Dermis blood vessel endothelial cell (primary cell): ENCODE measurements at places on chromosomes 2 and 18.

DNA sequence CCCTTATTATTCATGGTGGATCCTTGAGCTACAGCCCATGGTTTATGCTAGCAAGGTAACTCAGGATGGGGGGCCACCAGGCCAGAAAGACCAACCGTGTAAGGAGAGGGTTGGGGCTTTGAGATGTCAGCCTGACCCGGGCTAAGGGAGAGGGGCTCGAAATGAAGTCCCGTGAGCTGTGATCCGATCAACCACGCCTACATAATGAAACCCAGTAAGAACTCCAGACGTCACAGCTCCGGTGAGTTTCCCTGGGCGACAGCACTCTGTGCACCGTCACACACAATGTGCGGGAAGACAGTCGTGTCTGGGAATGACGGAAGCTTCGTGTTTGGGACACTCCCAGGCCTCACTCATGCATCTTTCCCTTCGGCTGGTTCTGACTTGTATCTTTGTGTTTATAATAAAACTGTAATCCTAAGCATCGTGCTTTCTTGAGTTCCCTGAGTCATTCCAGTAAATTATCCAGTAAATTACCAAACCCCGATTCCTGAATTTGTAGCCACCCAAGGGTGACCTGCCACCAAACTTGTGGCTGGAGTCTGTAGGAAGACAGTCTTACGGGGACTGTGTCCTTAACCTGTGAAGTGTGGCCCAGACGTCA lies 44.2 kb downstream of the CYP27C1 start:
- no peak for DNase-seq

DNA sequence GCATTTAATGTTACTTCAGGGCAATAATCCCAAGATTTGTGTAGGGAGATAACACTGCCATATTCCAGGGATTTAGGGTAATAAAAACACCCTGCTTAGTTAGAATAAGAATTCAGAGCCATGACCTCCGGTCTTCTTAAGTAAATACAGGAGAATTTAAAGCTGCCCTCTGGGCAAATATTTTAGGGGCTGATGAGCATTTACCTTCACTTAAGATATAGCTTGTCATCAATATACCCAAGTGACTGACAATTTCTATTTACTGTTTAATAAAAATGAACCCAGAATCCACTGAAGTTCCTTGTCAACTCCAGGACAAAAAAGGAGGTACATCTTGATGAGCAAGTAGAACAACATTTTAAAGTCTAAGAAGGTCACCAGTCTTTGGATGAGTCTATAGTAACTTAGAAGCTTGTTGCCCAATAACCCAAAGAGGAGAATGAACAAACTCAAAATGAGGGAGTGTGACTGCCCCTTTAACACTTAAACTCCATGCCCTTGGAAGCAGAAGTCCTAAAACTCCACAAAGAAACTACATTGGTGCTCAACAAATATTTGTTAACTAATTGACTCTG lies 24.3 kb upstream of the IKZF2 start:
- DNase-seq, result no peak

- DNase-seq, result no peak
Observed at GRCh38 chr2:180130403-180130802, 123.3 kb upstream of the CWC22 start.

- DNase-seq, result no peak
Observed at GRCh38 chr2:28496781-28497180, 921 bp downstream of the PLB1 start.

- no peak for DNase-seq
Observed at GRCh38 chr2:88563129-88563528, 64.1 kb downstream of the EIF2AK3 start.

DNA sequence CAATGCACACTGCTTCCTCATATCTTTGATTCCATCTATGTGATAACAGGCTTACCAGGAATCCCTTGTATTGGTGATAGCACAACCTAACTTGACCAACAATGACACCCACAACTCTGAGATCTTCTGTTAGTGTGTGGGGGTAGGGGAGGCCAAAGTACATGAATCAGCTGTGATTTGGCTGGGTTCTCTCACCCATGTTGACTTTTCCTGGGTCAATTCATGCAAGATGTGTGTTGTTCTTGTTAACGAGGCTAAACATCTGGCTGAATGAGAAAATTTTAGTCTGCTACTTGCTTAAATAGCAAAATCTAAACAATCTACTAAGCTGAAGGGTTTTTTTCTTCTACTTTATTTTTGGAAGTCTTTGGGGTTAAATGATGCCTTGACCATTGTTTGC lies 341.2 kb upstream of the SLC14A2 start:
- DNase-seq, result no peak

DNA sequence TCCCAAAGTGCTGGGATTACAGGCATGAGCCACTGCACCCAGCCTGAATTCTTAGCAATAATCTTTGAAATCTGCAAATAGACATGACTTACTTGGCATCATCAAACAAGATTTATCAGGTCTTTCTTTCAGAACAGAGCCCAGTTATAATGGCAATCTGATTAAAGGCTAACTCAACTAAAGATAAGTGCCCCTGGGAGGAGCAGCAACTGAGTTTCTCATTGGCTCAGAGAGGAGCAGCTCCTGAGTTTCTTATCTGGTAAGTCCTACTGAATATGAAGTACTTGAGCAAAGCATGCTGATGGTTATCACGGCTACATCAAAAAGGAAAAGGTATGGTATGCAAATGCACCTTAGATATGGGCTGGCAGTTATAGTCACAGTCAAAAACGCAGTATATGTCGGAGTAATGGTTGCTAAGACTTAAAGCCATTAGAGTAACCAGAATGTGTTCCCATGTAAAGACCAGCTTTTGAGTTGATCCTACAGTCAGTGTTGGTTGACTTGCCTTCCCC lies 15.0 kb upstream of the AP1S3 start:
- no peak for DNase-seq

GRCh38 chr2:98985905-98986666 lies 50.1 kb upstream of the CRACDL start:
- DNase-seq, result peak; percentile 50

GRCh38 chr2:114281188-114281587 lies 161.3 kb upstream of the DPP10 start:
- no peak for DNase-seq

- DNase-seq, result no peak
Observed at GRCh38 chr2:45436456-45436855, 174.6 kb downstream of the SRBD1 start.

DNA sequence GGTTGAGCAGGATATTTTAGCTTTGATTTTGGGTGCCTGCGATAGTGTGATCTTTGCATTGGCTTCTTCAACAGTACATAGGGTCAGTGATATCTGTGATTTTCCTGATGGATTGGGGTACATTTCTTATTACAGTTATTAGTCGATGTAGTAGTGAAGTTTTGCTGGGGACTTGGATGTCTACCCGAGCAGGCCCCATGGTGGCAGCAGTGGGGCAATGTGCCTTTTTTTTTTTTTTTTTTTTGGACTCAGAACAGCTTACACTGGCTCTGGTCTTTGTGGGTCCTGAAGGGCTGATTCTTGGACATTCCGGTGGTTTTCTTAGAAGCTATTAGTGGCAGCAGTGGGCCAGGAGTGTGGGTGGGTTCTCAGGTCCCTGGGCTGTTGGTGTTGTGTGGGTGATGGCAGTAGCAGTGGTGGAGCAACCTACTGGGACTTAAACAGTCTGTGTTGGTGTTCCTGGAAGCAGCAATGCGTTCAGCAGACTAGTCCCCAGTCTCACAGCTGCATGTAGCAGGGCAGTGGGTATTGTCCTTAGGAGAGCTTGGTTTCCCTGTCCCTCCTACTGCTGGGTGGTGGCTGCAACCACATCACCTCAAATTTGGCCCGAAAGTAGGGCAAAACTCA lies 53.7 kb upstream of the SLC4A10 start:
- peak; percentile 5 for DNase-seq

DNA sequence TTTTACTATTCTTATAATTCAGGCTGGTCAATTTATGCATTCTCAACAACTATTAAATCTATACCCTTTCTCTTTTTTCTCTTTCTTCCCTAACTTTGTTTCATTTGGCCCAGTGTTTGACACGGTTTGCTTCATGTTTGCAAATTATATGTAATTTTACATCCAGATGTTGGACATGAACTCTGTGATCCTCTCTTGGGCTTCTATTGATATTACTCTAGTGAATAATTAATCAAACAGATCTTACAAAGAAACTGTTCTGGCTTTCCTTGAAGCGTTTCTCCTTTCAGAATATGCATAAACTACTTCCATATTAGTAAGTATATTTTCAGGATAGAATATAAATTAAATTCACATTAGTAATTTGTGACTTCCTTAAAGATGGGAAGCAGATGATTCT lies 225.1 kb upstream of the TMEFF2 start:
- no peak for DNase-seq

- DNase-seq, result no peak
Observed at GRCh38 chr2:1647417-1648240, 96.7 kb downstream of the PXDN start.

GRCh38 chr2:40435426-40436092 lies 16.3 kb downstream of the SLC8A1 start:
- DNase-seq, result no peak

DNA sequence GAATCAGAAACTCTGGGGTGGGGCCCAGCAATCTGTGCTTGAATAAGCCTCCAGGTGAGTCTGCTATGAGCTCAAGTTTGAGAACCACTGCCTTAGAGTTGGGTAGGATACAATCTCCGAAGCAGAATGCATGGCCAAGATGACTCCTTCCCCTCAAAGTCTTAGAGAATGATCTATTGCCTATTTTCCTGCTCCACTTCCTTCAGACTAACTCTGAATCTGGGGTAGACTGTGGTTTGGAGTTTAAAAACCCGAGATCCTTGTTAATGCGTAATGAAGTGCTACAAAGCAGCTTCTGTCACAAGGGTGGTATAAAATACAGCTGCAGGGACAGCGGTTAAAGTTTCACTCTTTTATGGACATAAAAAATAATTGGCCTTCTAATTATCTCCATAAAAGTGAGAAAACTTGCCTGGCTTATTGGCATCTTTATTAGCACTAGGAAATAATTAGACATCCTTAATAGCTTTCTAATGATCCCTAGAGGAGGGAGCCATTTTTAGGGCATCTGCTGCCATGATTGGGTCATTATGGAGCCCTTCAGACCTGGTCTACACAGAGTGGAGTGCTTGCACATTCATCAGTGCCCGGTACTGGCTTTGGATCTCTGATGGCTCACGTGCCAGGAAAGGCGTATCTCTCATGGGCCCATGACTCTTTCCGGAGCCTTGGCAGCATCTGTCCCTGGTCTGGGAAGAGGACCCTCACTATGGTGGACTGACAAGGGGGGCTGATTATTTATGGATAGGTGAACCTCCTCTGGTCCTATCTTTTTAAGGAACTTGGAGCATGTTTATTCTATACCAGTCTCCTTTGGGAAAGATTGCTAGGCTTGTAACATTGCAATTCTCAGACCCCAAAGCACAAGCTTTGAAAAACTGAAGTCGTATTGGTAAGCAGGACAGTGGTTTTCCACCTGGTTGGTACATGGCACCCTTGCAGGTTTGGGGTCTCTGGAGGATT lies 28.2 kb downstream of the SIX2 start:
- no peak for DNase-seq

- DNase-seq, result peak; percentile 11
Observed at GRCh38 chr18:66495844-66496243, 108.0 kb downstream of the CDH19 start.

GRCh38 chr2:222303828-222304736 lies 5.3 kb upstream of the PAX3 start:
- no peak for DNase-seq

- no peak for DNase-seq
Observed at GRCh38 chr2:240219208-240219890, 78.9 kb upstream of the OTOS start.
